ENCODE measurements at places on chromosomes 11 and 22.

- no peak for DNase-seq
Observed at GRCh38 chr11:33027233-33027632, 11.6 kb downstream of the DEPDC7 start.

- DNase-seq: no peak
Observed at GRCh38 chr11:91265946-91266345, 958.7 kb upstream of the FAT3 start.

GRCh38 chr11:112050721-112051120, 23.1 kb downstream of the PIH1D2 start:
- DNase-seq: no peak

- DNase-seq: no peak
Observed at GRCh38 chr11:109752212-109752825, 330.3 kb downstream of the C11orf87 start.

DNA sequence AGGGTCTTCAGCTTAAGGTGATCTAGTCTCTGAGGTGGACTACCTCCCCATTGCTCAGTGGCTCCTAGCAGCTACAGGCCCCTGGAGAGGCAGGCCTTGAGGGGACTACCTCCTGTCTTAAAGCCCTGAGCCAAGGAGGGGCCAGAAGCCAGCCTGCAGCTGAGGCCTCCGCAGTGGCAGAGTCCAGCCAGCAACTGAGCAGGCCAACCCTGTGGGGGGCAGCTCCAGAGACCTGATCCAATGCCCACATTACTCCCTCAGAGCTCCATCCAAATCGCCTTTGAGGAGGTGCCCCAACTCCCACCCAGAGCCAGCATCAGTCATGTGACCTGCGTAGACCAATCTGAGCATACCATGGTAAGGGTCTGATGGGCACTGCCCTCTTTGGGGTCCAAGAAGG, 2.7 kb downstream of the C2CD2L start:
- DNase-seq: no peak

DNA sequence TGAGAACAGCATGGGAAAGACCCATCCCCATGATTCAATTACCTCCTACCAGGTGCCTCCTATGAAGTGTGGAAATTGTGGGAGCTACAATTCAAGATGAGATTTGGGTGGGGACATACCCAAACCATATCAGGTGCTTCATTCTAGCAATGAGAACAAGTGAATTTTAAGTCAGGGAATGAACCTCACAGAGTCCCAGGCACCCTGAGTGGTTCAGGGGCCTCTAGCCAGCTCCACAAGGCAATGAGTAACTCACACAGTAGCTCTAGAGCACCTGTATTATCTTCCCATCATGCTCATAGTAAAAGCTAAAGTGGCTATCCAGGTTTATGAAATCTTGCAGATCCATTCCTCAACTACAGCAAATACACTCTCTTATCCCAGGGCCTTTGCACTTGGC, 13.1 kb upstream of the ACCSL start:
- no peak for DNase-seq

- no peak for DNase-seq
Observed at GRCh38 chr11:69080257-69080995, 31.7 kb downstream of the TPCN2 start.

Measured in stimulated activated CD8-positive, alpha-beta memory T cell treated with anti-CD3 and anti-CD28 coated beads, Interleukin-4, amount 100 ng/mL, for 4 hours (primary cell).